ENCODE measurements at places on chromosomes 6 and 20.
A peak's percentile ranks its signal among the peaks of the same experiment; 100 is the strongest.

GRCh38 chr6:164230804-164231203 is 816.3 kb downstream of the QKI start:
- no peak for DNase-seq

- no peak for DNase-seq
Measured at GRCh38 chr6:80639181-80639629, 532.7 kb downstream of the BCKDHB start.

- no peak for DNase-seq
Measured at GRCh38 chr6:285030-285771, 7.1 kb upstream of the DUSP22 start.

- peak; percentile 13 for DNase-seq
Measured at GRCh38 chr20:5357946-5358345, 41.2 kb upstream of the PROKR2 start.

GRCh38 chr6:146111881-146112450 is 83.1 kb downstream of the GRM1 start:
- no peak for DNase-seq

- DNase-seq, result no peak
Measured at GRCh38 chr6:162403031-162403430, 324.5 kb downstream of the PRKN start.

DNA sequence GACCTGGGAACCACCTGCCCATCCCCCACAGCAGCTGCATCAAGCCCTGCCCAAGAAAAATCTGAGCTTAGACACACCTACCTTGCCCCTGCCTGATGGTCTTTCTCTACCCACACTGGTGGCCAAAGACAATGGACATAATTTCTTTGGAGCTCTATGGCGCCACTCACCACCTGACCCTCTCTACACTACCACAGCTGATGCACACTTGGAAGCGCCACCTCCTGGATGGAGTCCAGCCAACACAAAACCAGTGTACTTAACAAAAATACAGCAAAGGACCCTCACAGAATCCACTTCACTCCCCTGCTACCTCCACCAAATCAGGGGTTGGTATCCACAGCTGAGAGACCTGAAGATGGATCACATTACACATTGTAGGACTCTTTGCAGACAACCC is 39.7 kb upstream of the CLVS2 start:
- DNase-seq, result no peak

DNA sequence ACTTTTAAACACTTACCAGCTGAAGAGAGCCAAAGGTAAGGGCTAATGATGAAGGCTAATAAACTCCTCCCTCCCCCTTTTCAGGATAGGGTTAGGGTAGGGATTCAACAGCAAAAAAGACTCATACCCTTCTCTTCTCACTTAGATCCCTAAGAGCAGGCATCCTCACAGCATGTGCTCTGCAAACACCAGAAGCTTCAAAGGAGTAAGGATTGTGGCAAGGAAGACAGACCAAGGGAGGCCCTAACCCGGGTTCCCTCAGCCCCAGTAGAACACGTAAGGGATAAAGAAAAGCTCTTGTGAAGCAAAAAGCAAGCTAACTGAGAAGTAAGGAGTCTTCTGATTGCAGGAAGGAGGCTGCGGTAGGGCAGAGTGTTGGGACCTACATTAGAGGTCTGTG is 11.6 kb downstream of the MAP3K7 start:
- no peak for DNase-seq

GRCh38 chr6:6293317-6293716 is 27.1 kb downstream of the F13A1 start:
- no peak for DNase-seq

DNA sequence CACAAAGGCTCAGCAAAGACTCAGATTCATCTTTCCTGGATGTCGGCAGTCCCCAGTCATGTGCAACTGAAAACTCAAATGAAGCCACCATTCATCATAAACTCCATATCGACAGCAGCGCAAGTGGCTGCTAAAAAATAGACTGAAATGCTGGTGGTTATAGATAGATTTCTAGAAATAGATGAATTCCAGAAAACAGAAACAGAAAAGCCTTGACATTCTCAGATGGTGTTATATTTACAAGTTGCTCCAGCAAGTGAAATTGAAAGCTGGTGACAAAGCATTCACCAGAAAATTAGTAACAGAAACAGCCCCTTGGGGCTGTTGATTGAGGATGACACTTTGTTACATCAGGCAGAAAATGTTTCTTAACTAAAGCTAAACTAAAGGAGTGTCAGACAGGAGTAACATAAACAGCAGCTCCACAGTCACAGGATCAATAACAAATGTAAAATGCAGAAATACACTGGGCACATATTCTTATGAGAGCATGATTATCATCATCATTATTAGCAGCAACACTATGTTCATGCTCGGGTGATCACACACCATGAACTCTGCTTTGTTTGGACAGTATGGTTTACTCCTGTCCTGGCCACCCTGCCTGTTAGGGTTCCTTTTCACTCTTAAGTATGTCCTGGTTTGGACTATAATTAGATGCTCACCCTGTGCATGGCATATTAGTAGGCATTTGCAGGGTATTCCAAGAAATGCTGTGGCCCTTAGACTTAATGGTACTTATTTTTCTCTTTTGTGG is 36.4 kb upstream of the SLC35F1 start:
- no peak for DNase-seq

Data from hippocampal formation (tissue), 2 donors.